Left renal pelvis (tissue), 4 donors: ENCODE measurements at places on chromosomes 7 and 10.

GRCh38 chr10:93420091-93420490 is 62.0 kb downstream of the MYOF start:
- no peak for DNase-seq

GRCh38 chr10:19828278-19829049 is 12.2 kb downstream of the PLXDC2 start:
- no peak for DNase-seq

DNA sequence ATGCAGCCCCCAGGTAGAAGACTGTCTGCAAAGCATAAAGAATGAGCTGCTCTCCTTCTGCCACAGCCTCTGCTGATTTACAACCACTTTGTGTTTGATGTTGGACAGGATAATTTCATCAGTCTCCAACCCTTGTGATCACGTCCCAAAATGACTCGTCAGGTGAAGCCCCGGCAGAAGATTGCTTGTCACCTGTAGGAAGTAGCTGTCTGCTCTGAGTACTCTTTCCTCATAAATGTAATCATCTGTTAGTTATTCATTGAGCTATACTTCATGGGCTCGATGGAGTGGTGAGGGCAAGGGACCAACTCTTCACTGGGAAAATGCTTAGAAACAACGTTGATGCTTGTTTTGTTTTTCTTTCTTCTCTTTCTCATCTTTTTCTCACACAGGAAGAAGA is 290.9 kb upstream of the SP8 start:
- no peak for DNase-seq

DNA sequence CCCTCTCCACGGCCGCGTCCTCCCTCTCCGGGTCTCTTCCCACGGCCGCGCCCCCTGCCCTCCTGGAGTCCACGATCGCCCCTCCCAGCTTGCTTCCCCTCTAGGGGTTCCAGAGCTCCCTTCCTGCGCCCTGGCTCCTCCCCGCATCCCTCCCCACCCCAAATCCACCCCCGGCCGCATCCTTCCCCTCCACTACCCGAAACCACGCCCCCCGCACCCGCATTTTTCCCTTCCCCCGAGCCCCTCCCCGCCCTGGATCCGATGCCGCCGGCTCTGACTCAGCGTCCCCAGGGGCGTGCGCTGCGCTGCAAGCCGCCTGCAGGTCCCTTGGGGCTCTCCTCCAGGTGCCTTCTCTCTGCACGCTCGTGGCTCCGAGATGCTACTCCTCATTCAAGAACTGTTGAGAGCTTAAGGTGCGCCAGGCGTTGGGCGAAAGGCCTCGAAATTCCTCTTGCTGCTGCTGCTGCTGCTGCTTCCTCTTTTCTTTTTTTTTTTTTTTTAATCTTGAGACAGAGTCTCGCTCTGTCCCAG is 372 bp upstream of the TMEM130 start:
- DNase-seq, result no peak

- no peak for DNase-seq
These were observed 6.3 kb downstream of the EN2 start for GRCh38 chr7:155464183-155464582.

DNA sequence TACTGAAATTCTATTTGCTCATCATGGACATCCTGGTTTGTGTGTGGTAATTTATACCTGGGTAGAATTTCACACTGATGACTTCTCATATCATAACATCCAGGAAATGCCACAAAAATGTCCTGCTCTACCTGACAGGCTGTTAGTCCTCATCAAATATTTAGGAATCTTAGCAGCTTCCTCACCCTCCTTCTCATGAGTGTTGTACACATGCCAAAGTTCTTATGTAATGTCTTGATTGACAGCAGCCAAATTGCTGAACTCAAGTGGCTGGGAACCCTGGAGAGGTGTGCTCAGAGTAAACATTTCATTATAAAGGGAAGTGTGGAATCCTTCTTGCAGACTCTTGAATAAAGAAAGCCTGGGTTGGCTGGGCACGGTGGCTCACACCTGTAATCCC is 8.9 kb downstream of the EEPD1 start:
- no peak for DNase-seq

DNA sequence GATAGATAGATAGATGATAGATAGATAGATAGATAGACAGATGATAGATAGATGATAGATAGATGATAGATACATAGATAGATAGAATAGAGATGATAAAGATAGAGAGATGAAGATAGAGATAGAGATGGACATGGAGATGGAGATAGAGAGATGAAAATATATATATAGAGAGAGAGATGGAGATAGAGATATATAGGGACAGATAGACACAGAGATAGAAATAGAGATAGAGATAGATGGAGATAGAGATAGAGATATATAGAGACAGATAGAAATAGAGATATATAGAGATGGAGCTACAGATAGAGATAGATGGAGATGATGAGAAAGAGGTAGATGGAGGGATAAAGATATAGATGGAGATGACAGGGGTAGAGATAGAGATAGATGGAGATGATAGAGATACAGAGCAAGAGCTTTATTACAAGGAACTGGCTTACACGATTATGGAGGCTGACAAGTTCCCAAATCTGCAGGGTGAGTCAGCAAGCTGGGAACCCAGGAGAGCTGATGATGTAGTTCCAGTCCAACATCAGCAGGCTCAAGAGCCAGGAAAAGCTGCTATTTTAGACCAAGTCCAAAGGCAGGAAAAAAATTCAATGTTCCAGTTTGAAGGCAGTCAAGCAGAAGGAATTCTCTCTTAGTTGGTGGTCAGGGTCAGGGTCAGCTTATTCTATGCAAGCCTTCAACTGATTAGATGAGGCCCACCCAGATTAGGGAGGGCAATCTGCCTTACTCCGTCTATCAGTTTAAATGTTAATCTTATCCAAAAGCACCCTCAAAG is 37.1 kb downstream of the CAV1 start:
- no peak for DNase-seq

DNA sequence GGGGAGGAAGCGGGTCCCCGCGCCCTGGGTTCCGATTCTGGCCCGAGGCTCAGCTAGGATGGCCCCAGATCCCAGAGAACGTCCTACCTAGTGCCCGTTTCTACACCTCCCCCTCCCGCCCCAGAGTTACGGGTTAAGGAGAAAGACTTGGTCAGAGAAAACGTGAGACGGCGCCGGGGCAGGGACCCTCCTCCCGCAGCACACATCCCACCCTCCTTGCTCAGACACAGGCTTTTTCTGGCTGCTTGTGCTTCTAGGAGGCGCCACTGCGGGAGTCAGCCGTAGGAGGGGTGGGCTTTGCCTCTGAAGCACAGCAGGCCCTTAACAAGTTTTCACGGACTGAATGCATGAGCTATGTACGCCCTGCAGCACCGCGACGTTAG is 104.9 kb upstream of the LEP start:
- no peak for DNase-seq

- DNase-seq, result no peak
These were observed 23.4 kb downstream of the PYROXD2 start for GRCh38 chr10:98391578-98391991.

DNA sequence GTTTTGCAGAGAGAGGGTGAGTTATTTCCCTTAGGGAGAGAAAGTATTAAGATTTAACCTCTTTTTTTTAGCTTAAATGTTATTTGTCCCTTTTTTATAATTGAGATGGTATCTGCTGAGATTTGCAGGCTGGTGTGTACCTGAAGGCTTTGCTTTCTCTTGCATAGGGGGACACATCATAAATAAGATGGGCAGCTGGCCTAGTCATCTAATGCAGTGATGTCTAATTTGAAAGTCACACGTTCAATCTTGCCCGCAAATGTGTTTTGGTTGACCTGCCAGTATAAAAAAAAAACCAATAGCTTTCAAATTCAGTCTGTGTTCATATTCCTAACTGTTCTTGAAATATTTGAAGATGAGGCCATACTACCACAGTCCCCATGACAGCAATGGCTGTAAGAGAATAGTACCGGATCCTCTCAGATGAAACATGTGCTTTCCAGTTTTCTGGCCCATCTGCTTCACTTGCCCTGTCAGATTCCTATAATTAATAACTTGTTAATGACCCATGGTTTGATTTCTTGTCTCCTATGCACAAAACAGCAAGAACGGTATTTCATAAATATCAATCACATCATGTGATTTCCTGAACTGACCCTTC is 914.2 kb downstream of the IPMK start:
- no peak for DNase-seq

GRCh38 chr7:46424934-46425333 is 503.9 kb upstream of the IGFBP3 start:
- no peak for DNase-seq

DNA sequence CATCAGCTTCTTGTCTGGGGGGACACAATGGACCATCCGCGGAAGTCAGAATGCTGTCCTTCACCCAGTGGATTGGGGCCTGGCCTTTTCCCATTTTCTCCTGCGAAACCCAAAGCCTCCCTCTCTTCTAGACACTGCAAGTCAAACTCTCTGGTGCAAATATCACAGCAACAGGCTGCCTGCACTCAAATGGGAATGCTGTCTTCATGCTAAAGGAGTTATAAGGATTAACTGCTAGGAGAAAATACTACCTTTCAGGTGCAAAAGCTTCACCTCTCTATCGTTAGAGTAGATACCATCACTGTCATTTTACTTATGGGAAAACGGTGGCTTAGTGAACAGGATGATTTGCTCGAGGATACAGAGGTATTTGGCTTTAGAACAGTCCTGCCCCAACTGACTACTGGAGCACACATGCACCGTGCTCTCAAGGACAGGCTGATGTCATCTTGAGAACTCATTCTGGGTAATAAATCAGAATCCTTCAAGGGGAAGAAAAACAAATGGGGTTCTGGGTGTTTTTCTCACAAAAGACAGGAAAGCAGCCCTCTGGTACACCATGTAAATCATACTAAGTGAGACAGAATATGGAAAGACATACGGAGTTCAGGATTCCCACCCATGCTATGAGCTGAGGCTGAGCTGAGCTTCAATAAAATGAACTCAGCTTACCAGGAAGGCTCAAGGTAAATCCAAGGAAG is 100.9 kb downstream of the SAMD9 start:
- no peak for DNase-seq

- DNase-seq, result no peak
These were observed 61.2 kb upstream of the TMEM72 start for GRCh38 chr10:44849936-44850335.

DNA sequence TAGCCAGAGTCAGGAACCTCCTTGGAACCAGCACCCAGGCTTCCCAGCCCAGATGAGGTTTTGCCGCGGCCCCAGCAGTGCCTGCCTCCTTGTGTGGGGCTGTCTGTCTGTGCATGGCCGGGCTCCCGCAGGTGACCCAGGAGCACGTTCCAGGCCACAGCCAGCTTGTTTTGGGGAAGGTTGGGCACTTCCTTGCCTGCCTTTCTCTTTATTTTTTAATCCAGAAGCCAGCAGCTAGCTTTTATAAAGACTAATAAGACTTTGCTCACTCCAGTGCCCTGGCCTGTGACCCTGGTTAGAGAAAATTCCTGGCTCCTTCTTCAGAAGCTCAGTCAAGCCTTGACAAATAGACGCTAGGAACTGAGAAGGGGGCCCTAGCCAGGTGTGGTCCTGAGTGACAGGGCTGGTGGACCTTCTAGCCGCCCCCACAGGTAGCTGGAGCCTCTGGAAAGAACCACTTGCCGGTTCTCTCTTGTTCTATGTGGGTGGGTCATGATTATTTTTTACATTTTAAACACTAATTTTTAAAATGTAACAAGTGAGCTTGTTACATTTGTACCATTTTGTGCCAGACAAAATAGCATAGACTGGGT is 837 bp downstream of the SLC29A3 start:
- no peak for DNase-seq

- DNase-seq, result no peak
These were observed 162.5 kb downstream of the DGKI start for GRCh38 chr7:137684316-137684715.

GRCh38 chr10:79355420-79356017 is 8.2 kb downstream of the PPIF start:
- DNase-seq, result no peak

GRCh38 chr7:389911-390601 is 100.1 kb downstream of the FOXL3 start:
- DNase-seq, result no peak

- no peak for DNase-seq
These were observed 10.9 kb downstream of the NPFFR1 start for GRCh38 chr10:70272925-70273316.

DNA sequence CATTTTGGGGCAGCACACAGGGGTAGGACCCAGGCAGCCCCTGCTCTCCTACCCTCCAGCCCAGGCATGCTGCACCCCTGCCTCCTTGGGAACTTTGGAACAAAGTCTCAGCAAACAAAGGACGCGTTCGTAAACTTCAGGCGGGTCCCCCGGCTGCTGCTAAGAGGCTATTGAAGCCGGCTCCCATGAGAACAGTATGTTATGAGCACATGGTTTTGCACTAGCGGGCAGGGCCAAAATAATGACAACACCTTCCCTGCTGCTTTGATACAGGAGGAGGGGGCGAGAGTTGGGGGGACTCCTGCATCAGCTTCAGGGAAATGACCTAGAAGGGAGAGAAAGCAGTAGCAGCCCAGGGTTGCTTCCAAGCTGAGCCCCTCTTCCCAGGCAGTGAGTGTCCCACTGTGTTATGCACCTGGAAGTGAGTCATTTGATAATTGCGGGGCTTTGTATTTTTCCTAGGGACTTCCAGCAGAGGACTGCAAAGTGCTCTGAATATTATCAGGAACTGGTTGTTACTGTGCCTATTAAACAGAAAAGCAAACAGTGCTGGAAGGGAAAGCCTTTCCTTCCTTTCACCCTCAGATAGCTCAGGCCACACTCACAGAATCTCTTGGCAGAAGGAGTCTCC is 6.9 kb downstream of the ITPRIP start:
- DNase-seq, result no peak

GRCh38 chr7:83178796-83179195 is 16.1 kb upstream of the PCLO start:
- DNase-seq, result no peak

DNA sequence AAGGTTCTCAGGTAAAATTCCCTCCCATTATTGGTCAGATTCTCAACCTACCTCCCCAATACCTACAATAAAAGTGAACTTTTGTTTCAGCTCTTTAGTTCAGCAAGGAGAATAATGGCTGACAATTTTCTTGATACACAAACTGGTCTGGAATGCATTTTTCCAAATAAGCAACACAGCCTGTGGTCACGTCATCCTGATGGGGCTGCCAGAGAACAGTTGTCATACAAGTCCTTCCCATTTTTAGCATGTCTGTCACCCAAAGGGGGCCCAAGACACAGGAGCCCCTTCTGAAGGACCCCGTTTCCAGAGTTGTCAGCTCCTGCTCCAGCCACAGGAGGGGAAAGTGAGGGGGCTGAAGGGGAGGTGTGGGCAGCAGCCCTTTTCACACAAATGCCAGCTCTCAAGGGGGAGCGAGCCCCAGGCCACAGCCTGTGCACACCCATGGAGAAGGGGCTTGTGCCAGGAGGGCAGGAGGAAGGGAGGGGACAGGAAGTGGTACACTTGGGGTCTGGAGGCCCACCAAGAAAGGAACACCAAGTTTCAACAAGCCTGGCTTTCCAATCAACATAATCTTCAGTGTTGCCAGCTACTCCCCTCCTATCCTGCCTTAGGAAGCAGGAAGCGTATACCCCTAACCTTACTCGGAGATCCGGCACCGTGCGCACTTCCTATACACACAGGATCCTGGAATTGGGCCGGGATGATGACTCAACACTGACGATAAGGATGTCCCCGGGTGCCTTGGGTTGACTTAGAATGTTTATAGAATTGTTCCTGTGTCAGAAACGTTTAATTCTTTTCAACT is 43.4 kb upstream of the PDLIM1 start:
- DNase-seq, result no peak

GRCh38 chr7:34075523-34076370 is 170.4 kb downstream of the BMPER start:
- DNase-seq, result no peak
